ENCODE measurements at places on chromosomes 2 and 18.

GRCh38 chr2:219159771-219160185 is 837 bp downstream of the NHEJ1 start:
- no peak for DNase-seq

DNA sequence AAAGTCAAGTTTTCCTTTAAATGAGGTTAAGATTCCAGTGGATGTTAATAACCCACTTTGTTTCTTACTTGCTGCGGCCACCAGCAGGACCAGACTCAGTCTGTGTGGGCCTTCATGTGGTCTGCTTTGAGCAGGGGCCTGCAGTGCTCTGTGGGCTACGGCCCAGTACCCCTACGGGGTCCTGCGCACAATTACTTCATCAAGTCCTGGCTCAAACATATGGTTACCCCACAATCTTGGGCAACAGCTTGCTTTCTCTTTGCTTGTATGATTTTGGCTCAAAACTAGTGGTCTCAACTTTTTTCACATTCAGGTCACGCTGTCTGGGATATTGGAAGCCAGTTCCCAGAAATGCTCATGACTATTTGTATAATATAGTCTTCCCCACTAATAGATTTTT is 64.2 kb downstream of the PTPN2 start:
- DNase-seq: no peak

GRCh38 chr2:181364492-181365170 is 92.6 kb upstream of the ITGA4 start:
- no peak for DNase-seq

DNA sequence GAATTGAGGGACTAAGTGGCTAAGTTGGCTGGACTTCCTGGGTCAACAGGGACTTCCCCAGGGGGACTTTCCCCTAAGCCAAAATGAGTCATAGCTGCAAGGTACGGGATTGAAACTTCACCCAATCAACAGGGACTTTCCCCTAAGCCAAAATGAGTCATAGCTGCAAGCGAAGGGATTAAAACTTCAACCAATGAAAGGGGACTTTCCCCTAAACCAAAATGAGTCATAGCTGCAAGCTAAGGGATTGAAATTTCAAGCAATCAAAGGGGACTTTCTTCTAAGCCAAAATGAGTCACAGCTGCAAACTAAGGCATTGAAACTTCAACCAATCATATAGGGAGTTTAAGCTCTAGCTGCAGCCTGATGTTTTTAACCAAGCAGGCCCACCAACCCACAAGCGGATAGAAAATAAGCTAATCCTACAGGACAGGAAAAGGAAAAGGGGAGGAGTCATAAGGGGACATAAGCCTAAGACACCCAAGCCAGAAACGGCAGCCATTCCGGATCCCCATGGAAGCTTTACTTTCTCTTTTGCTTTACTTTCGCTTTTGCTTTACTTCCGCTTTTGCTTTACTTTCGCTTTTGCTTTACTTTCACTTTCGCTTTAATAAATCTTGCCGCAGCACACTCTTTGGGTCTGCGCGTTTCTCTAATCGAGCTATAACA is 1375.4 kb upstream of the CELF4 start:
- peak; percentile 67 for DNase-seq

DNA sequence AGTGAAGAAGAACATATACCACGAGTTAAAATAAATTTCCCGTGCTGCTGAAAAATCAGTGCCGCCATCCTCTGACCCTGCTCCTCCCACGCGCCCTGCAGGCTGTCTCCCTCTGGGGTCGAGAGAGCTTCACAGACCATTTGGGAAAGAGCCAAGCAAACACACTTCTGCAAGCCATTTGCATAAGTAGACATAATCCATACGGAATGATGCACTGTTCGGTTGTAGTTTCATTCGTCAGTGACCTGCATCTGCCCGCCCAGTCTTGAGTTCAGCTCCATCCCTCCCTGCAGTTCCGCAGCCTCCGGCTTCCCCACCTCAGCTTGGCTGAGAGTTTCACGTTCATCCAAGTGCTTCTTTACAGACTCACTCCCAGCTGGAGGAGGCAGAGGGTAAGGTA is 69.6 kb downstream of the TRAPPC12 start:
- no peak for DNase-seq

DNA sequence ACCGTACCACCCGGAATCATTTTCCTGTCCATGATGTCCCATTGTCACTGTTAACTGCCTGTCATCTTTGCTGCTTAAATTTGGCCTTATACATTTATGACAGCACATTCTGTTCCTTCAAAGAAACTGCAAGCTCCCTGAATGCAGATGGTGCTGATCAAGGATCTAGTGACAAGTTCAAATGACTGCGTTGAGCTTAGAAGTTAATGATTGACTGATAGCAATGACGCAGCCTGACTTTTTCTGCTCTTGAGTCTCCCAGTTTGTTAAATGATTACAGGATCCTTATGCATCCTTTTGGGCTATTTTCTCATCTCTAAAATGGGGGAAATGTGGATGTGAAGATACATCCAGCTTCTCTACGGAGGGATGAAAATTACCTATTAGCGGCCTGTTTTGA is 159.0 kb downstream of the DCC start:
- no peak for DNase-seq

DNA sequence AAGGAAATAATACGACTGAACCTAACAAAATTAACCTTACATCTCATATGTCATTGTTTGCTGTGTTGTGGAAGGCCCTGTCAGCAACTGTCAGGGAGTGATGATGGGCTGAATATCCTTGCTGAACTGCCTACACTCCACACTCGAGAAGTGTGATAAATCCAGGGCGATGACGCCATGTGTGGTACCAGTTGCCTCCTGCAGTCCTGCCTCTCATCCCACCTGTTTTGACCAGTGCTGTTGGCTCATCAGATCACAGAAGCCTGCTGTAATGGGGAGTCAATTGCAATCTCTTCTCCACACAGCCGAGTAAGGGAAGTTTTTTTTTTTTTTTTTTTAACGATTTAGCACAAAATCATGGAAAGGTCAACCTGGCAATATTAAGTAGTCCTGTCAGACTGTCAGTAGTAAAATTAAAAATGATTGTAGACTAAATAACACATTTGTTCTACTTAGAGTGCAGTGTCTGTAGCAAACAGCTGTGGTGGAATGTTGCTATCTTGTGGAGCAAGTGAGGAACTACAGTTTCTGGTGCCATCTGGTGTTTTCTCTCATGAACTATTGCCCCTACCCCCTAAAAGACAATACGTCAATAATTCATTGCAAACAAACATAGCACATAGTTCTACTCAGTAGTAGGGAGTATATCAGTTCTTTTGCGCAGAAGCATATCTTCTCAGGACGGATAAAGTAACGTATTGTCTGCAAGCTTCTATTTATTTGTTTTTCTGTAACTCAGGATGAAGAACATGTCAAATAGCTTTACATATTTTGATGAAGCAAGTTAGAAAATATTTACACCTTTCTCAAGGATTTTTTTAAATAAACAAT is 347.6 kb downstream of the CTNNA2 start:
- no peak for DNase-seq

- no peak for DNase-seq
These were observed 45.8 kb upstream of the RBM44 start for GRCh38 chr2:237752761-237753165.

DNA sequence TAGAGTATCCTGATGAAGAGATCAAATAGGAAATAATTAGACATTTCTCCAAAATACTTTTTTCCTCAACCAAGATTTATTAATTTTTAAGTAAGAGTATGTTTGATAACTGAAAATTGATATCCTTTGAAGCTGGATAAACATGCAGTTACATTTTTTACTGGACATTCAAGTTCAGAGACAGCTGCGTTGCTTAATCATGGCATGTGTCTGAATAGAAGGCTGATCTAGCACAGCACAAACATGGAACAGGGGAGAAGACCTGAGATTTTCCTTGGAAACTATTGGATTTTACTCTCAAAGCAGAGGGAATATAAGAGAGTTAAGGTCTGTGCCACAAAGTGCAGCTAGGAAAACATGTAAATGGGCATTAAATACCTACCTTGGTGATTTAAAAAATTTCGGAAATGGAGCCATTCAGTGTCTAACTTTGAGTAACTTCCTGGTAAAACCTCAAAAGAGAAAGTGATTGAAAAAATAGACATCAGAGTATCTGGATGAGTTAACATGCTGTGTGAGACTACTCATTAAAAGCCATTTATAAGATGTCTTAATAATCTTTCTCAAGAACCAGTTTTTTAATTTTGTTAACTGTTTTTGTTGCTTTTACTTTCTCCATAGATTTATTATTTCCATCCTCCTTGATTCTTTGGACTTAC is 31.8 kb downstream of the CRIM1 start:
- no peak for DNase-seq

DNA sequence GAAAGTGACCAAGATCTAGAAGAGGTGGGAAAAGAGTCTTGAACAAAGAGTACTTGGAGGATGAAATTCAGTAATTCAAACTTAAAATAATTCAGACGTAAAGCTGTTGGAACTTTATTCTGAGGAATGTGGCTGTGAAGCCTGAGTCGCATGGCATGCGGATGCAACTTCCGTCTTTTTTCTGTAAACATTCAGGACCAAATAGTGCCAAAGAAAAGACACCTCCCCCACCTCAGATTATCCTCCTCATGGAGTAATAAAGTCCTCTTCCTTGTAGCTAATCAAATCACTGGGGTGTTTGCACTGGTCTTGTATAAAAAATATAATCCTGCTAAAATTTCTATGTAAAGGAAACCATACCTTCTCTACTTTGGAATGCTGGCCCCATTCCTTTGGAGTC is 790.4 kb downstream of the TSN start:
- no peak for DNase-seq

- no peak for DNase-seq
These were observed 49.3 kb downstream of the GREB1 start for GRCh38 chr2:11582862-11583752.

DNA sequence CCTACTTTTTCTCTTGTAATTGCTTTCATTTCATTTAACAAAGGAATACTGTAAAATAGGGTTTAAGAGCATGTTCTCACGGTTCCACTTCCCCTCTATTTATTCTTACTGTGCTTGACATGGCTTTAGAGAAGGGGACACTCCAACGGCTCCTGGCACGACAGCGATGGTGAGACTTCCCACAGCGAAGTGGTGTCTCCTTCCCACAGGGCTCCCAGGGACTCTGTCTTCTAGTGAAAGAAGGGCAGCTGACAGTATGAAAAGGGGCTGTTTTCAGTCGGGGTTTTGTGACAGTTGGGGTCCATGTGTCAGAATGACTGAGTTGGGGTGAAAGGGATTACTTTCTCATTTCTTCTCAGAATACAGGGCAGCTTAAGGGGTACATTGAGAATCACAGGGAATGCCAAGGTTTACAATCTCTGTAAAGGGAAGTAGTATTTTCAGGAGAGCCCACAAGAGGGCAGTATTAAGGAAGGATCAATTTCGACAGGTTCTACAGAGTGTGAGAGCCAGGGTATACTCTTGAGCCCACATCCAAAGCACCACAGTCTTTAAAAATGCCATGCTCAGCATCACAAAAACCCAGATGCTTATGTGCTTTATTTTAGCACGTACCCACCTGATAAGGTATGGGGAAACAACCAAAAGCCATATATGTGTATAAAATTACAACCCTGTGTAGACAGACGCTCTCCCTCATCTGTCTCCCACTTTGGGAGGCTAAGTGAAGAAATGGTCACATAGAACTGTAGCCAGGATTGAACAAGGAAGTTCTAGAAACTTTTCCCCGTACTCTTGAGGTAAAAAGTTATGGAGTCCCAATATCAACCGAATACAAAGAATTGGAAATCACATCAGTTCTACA is 31.3 kb upstream of the RAPGEF4 start:
- DNase-seq: no peak

GRCh38 chr2:188675391-188676009 is 298.7 kb upstream of the COL3A1 start:
- no peak for DNase-seq

- no peak for DNase-seq
These were observed 326.7 kb downstream of the METTL4 start for GRCh38 chr18:2244641-2245040.

DNA sequence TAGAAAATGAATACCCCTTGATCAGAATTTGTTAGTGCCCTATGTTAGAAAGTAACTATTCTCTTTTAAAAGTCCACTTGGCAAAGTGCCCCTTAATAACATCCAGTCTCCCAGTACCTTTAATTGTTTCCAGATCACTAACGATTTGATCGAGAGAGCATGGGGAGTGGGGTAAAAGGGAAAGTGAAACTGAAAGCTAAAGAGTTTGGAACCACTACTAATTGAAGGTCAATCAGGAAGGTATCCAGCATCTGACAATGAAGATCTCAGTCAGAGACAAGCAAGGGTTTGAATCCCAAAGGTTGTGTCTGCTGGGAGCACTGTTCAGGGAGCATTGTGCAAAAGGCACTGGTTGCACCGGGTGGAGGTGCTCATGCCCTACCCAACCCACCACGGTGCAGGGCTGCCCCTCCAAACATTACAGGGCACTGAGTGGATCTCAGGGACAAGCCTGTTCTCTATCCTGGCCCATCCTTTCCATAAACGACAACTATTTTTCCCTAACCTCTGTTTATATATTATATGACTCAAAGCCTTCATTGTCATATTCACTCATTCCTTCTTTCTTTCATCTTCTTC is 14.6 kb upstream of the RIT2 start:
- DNase-seq: no peak
